ENCODE measurements at places on chromosomes 7 and 10. TPM values are rescaled to one million over a fixed set of nuclear protein-coding genes. Genes with fewer than 3 reads are reported as not detected.

DNA sequence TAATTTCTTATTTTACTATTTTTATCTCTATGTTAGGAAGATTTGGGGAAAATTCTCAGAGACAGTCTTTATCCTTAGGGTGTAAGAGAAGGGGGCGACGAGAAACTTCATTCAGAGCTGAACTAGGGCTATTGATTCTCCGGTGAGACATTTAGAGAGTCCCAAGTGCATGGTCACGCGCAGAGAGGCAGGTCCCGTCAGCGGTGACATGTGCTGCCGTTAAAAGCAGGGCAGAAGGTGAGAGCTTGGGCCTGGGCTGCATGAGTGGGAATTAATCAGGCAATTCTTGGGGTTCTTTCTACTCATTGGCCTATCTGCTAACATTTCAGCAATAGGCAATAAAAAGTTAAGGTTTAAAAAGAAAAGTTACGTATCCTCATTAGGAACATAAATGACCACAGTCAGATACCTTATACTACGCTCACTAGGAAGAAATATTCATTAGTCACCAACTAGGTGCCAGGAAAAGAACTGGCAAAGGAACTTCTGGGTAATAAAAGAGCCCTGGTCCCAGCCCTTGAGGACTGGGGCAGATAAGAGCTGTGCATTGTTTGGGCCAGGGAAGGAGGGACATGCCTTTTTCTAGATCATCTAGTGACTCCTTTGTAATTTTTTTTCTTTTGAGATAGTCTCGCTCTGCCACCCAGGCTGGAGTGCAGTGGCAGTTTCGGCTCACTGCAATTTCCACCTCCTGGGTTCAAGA is 21.2 kb downstream of the PRKCQ start:
- no peak for DNase-seq

- no peak for DNase-seq
Measured at GRCh38 chr7:142746264-142746663, 3.0 kb upstream of the PRSS1 start.

DNA sequence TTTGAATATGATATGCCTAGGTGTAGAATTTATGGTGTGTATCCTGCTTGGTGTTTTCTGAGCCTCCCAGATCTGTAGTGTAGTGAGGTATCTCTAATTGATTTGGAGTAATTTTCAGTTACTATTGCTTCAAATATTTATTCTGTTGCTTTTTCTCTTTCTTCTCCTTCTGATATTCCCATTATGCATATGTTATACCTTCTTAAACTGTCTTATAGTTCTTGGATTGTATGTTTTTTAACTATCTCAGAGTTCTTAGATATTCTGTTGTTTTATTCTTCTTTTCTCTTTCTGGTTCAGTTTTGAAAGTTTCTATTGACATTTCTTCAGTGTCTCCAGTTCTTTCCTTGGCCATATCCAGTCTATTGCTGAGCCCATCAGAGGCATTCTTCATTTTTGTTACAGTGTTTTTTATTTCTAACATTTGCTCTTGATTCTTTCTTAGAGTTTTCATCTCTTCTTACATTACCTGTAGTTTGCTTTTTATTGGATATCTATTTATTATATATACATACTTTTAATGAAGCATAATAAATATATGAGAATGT is 205.4 kb upstream of the LRGUK start:
- DNase-seq: no peak

GRCh38 chr7:43868681-43869005 is 674 bp downstream of the MRPS24 start:
- DNase-seq: no peak

Gene CALHM3
- not detected for polyA plus RNA-seq

Gene SCIN
- polyA plus RNA-seq: 0.34 TPM

Gene MACC1
- 0.04 TPM for polyA plus RNA-seq

Gene COL1A2
- 3,345 TPM for polyA plus RNA-seq

Gene DBNL
- 37.0 TPM for polyA plus RNA-seq

Gene FOXP2
- 10.3 TPM for polyA plus RNA-seq
